ENCODE measurements at places on chromosomes 3 and 15.
A peak's percentile ranks its signal among the peaks of the same experiment; 100 is the strongest.

DNA sequence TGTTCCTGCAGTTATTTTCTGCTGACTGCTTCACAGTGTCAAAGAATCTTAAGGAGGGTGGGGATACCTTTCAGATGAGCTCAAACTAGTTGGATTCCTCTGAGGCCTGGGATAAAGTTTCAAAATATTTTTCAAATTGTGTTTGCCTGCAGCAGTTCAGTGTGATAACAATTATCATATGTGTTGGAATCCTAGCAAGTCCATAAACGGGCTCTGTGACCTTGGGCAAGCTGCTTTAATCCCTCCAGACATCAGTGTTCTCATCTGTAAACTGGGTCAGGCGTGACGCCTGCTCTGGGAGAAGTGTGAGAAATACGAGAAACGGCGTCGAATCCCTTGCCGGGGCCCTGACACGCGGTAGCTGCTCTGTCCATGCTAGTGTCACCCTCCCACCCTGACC lies 153.5 kb downstream of the UACA start:
- no peak for DNase-seq

- DNase-seq = no peak
Observed at GRCh38 chr15:65956307-65956706, 87.0 kb downstream of the RAB11A start.

DNA sequence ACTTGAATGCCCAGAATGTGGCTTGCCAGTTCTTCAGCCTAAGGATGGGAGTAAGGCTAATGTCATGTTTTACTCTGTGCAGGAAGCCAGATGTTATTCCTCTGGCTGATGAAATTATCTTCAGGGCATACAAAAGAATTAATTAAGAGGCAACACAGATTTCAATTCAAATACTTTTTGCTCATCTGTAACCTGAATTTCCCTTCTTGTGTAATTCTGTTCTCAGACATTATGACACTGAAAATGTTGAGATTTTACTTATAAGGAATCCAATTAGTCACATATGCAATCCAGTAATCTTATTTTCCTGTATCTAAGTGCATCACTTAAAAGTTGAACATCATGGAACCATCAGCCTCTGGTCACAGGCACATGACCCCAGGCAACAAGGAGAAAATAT lies 136.5 kb downstream of the CPNE4 start:
- no peak for DNase-seq

- no peak for DNase-seq
Observed at GRCh38 chr3:168981396-168981795, 682.1 kb downstream of the MECOM start.

- DNase-seq = no peak
Observed at GRCh38 chr3:112817271-112817670, 29.4 kb downstream of the CD200R1L start.

DNA sequence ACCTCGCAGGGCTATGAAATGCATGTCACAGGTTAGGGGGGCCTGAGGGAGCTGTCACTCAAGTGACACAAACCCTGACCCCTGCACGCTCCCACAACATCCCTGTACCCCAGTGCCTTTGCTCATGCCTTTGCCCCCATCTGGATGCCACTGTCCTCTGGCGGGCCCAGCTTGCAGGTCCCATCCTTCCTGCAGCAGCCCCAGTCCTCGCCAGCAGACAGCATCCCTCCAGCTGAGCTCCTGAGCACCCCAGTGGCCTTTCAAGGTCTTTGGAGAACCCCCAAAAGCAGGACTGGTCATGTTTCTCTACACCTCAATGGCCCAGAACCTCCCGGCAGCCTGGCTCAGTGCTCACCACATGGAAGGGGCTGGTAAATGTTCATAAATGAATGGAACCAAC lies 170.4 kb downstream of the ADAMTS17 start:
- no peak for DNase-seq

- DNase-seq = no peak
Observed at GRCh38 chr3:122602011-122602710, 24.7 kb downstream of the PARP15 start.

DNA sequence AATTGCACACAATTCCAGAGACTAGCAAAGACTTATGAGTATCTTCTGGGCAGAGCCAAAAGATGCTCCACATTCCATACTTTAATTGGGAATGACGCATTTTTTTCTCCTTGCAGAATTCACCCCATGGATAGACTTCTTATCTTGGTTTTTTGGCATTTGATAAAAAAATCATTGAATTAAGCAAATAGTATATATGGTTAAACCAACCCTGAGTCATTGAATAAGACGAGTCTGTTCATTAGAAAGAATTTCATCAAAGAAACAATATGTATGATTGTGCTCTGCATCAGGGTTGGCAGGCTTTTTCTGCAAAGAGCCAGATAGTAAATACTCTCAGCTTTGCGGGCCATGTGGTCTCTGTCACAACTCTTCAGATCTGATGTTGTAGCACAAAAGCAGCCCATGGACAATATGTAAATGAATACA lies 9.2 kb upstream of the PDZRN3 start:
- no peak for DNase-seq

- no peak for DNase-seq
Observed at GRCh38 chr3:132038198-132038825, 3.5 kb upstream of the CPNE4 start.

- no peak for DNase-seq
Observed at GRCh38 chr3:156174229-156174847, 54.0 kb downstream of the KCNAB1 start.

DNA sequence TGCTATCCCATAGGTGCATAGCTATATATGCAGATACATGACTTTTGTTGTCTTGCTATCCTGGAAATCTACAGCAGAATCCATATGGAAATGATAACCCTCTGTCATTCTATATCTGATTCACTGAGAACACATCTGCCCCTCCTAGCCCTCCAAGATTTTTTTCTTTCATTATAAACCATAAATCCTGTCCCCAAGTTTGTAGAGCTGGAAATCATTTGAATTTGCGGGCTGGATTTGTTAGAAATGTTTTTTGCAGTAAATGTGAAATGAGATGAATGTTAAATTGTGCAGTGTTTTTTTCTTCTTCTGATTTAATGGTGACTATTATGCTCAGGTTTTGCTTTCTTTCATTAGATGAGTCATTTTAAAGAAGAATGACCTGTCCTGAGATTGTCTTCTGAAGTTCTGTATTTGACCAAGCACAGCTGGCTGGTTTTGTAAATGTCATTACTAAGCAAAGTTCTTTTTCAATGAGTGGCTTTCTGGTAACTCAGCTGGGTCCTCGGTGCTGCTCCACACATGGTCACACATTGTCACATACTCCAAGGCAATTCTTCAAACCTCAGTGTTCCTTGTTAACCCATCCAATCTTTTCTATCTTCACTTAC lies 25.3 kb upstream of the ABHD17C start:
- DNase-seq = no peak

DNA sequence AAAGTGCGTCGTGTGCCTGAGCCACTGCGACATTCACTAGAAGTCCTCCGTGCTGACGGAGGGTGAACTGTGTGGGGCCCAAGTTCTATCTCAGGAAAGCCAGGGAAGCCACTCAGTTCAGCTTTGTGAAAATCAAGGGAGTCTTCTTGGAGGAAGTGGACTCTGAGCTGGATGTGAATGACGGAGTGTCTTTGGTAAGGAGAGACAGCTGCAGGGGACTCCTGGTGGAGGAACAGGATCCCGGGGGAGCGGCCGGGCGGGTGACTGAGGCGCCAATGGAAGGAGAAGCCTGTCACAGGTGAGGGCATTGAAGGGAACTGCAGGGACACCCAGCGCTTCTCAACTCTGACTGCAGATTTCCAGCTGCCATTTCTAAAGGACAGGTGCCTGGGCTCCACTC lies 75.6 kb downstream of the APBA2 start:
- no peak for DNase-seq

- DNase-seq = no peak
Observed at GRCh38 chr3:142656575-142656974, 60.4 kb downstream of the PLS1 start.

GRCh38 chr3:181726351-181727330 lies 14.9 kb downstream of the SOX2 start:
- DNase-seq = no peak

- DNase-seq = no peak
Observed at GRCh38 chr15:66588971-66589370, 23.2 kb upstream of the LCTL start.

DNA sequence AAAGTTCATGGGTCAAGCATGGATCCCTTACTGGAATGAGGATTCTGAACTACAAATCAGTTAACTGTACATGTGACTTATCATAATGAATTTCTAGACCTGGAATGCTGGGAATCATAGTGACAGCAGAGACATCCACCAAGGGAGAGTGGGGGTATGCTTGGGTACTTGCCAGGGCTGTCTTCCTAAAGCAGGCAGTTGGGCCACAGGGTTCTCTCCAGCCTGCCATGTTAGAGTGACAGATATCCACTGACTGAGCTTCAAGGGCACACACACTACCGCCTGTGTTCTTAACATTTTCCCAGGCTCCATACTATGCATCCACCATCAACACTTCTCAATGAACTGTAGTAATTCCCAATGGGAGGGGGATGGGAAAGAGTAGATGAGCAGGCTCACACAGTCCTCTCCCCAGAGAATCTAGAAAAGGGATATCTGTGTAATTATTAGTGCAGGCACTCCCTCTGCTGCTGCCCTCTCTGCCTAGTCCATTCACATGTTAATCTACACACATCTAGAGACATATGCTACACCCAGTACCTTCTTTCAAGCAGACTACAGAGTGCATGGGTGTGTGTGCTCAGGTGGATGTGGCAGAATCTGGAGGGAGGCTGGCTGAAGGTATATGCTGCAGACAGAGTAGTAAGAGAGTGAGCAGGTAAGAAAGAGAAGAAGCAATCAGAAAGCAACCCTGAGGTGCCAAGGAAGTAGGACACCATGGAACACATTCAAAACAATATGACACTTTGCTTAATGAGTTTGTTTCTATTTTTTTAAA lies 3.7 kb downstream of the FSTL1 start:
- no peak for DNase-seq

- no peak for DNase-seq
Observed at GRCh38 chr3:44365952-44366351, 27.4 kb downstream of the TCAIM start.

GRCh38 chr15:38062696-38063095 lies 128.3 kb downstream of the TMCO5A start:
- no peak for DNase-seq

- DNase-seq = no peak
Observed at GRCh38 chr3:191282251-191283185, 46.7 kb upstream of the CCDC50 start.

GRCh38 chr3:77859156-77859555 lies 819.3 kb downstream of the ROBO2 start:
- no peak for DNase-seq

DNA sequence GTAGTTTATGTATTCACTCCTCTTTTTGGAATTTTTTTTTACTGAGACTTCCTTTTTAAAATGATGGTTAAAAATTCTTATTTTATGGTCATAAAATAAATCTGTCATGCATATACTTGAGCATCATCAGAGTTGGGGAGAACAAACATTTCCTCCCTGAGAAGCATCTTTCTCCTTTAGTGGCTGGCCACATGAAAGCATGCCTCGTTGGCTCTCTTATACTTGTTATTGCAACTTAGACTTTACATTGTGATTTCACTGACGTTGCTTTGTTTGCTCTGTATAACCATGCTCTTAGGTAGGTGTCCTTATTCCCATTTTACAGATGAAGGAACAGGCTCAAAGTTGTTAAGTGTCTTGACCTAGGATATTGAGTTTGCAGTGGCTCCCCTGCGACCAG lies 18.1 kb downstream of the BBX start:
- no peak for DNase-seq

GRCh38 chr3:4895838-4896237 lies 83.4 kb upstream of the BHLHE40 start:
- no peak for DNase-seq

DNA sequence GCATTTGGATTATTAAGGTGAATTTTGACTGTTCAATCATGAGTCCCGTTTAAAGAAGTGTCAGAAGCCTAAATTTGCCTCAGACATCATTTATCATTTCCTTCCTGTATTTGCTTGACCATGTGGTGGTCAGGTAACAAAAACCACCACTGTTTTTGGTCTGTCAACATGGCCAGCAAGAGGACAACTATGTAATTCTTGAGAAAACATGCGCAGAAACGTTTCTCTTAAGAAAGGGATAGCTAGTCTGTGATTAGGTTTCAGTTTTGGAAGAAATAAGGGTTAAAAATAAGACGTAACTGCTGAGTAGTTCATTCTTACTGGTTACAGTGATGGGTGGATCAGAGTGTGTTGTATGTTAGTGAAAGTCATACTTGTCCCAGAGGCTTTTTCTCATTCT lies 204.5 kb downstream of the AKAP13 start:
- no peak for DNase-seq

DNA sequence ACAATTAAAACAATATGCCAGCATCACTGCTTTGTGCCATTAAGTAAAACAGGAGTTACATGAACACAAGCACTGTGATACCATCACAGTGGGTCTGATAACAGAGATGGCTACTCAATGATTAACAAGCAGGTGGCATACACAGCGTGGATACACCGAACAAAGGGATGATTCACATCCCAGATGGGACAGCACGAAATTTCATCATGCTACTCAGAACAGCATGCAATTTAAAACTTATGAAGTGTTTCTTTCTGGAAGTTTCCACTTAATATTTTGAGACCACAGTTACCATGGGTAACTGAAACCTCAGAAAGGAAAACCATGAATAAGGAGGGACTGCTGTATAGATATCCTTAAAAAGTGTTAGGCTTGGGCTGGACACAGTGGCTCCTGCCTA lies 44.5 kb downstream of the SLC24A1 start:
- peak; percentile 71 for DNase-seq

GRCh38 chr3:5523125-5523524 lies 335.6 kb downstream of the EDEM1 start:
- DNase-seq = no peak

- no peak for DNase-seq
Observed at GRCh38 chr3:101262393-101263240, 57.8 kb downstream of the IMPG2 start.

DNA sequence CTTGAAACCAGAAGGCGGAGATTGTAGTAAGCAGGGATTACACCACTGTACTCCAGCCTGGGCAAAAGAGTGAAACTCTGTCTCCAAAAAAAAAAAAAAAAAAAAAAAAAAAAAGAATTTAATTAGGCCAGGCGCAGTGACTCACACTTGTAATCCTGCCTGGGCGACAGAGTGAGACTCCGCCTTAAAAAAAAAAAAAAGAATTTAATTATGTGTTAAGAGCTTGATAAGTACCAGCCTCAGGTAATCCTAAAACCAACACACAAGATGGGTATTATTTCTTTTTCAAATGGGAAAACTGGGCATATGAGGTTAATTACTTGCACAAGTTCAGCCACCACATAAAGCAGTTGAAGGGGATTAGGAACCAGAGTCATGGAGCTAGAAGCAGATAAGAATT lies 49.0 kb downstream of the PBRM1 start:
- no peak for DNase-seq

- DNase-seq = no peak
Observed at GRCh38 chr3:72459588-72459987, 388.7 kb downstream of the SHQ1 start.

Data from non-pigmented ciliary epithelial cell (primary cell).